ENCODE measurements at places on chromosomes 1 and 21.

- no peak for DNase-seq
These were observed 27.5 kb downstream of the CHRM3 start for GRCh38 chr1:239413916-239414315.

DNA sequence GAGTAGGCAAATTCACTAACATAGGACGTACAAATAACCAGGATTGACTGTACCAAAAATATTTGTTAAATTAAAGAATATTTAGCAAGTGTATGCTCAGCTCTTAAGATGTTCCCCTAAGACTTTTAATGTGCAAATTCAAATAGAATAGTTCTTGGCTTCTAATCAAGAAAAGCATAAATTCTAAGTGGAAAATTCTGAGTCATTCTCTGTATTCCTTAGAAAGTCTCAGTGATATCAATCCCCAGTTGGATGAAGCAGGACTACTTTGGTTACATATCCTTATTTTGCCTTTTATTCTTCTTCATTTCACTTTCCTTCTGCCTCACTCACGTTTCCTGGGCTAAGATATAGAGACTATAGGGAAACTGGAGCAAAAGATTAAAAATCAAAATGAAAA, 130.2 kb downstream of the IFI44 start:
- DNase-seq: no peak

DNA sequence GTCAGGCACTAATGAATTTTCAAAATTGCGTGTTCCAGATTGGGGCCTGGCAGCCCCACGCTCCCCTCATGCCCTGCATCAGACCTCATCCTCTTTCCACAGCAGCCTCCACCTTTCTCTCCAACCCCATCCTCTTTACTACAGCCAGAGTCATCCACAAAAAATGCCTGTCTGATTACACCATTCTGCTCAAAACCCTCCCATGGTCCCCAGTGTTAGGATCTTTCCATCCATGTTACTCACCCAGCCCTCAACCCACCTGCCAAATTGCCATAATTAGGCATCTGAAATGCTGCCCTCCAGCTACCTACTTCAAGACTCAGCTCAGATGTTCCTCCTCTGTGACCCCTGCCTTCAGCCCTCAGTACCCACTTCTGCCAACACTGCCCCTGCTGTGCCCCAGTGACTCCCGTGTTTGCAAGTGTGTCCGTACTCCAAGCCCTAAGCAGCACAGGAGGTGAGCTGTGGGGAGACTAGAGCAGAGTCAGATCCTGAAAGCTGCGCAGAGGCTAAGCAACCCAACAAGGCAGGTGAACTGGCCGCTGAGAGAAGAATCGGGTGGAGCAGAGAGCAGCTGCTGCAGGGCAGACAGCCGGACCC, 715 bp upstream of the ARTN start:
- no peak for DNase-seq

- DNase-seq: no peak
These were observed 246.7 kb upstream of the NFIA start for GRCh38 chr1:60835649-60836048.

- DNase-seq: no peak
These were observed 3.9 kb downstream of the NEGR1 start for GRCh38 chr1:72278461-72278860.

DNA sequence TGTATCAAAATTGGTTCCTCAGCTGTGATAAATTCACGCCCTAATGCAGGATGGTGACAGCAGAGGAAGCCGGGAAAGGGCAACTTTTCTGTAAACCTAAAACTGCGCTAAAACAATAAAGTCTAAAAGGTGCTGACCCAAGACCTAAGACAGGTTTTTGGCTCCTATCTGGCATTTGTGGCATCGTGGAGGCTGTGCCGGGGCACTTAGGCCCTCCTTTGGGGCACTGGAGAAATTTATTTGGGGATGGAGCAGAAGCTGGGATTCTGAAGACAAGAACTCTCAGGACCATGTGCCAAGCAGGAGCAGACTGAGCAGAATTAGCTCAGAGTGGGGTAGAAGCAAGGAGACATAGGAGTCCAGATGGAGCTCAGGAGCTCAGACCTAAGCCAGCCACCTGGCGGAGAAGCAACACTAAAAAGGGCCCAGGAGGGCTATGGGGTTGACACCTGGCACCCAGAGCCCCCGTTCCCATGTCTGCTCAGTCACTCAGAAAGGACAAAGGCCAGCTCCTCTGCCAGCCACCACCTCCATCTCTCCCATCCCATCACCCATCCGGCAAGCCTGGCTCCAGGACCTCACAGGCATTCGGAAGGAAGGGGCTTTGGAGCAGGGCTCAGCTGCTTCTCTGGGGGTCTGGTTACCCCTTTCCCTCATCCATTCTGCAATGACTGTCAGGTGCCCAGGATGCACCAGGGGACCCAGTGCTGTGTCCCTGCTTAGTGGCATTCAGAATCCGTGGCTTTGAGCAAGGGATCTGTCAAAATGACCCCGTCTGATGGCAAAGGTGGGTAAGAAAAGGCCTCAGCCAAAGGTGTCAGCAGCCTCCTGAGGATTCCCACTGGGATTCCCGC, 347.7 kb downstream of the NPHP4 start:
- DNase-seq: no peak

DNA sequence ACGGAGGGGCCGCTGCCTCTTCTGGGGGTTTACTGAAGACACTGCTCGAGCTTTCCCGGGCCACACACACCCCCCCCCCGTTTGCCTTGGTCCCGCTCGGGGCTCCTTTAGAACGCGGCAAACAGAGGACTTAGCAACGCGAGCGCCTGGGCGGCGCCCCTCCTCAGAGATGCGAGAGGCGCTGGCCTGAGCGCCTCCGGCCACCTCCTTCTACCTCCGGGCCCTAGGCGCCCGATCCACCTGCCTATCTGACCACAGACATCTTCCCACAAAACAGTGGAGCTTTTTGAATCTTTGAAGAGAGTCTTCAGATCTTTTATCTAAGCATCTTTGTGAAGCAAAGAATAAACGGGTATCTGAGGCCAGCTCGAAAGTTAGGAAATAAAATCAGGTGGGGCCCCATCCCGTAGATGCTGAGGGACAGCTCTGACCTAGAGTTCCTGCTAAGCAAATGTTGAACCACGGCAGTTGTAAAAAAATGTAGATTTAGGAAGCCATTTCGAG, 436 bp upstream of the TTLL7 start:
- no peak for DNase-seq

- no peak for DNase-seq
These were observed 160.2 kb downstream of the DENND1B start for GRCh38 chr1:197614916-197615692.

DNA sequence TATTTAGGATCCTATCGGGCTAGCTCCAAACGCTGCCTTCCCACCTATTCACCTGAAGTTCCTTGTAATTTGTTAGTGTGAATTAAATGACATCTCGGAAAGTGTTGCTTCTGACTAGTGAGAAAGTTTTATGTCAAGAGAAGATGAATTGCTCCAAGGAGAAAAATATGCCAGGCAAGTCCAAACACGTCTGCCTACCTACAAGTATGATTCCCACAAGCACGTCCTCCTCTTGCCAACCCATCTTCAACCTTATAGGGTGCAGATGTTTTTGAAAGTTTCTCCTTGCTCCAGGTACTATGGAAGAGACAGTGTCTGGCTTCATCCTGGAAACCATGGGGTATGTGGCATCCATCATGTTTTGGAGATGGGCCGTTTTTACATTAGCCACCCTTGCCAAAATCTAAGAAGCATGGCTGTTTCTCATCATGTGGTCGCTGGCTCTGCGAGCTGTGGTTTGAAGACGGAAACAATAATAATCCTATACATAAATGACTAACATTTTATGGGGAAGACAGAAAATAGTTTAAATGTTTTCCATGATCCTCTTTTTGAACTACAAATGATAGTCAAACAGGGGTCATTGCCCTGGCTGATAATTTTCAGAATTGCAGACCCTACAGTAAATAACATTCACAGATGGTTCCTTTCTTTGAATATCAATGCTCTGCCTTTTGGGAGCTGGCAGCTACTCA, 505.8 kb downstream of the SMYD3 start:
- no peak for DNase-seq

DNA sequence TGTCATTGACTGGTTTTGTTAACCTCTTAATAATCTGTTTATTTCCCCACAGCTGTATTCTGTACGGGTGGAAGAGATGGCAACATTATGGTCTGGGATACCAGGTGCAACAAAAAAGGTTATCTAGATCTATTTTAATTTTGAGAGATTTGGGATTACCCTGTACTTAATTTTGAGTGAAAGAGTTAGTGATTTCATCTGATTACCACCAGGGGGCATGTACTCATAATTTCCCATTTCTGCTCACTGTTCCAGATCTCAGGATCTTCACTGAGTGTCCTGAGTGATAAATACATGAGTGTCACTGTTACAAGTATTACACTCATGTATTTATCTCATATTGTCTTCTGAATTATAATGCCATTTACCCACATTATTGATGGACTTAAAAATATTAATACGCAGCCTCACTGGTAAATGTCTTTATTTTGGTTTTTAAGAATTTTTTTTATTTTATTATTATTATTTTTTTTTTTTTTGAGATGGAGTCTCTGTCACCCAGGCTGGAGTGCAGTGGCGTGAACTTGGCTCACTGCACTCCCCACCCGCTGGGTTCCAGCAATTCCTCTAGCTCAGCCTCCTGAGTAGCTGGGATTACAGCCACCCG, 27.4 kb downstream of the DTL start:
- no peak for DNase-seq

DNA sequence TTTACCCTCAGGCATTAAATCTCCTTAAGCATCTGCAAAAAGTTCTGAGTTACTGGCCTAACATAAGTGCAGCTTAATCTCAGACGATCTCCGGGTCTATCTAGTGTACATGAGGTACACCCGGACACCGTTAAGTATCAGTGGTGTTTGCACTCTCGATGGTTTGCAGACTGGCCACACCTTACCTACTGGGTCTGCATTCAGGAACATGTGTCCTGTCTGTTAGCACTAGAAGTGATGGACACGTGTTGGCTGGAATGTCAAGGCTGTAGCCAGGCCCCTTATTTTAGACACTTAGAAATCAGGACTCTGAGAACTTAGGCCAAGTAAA, 783 bp upstream of the AGL start:
- DNase-seq: no peak

DNA sequence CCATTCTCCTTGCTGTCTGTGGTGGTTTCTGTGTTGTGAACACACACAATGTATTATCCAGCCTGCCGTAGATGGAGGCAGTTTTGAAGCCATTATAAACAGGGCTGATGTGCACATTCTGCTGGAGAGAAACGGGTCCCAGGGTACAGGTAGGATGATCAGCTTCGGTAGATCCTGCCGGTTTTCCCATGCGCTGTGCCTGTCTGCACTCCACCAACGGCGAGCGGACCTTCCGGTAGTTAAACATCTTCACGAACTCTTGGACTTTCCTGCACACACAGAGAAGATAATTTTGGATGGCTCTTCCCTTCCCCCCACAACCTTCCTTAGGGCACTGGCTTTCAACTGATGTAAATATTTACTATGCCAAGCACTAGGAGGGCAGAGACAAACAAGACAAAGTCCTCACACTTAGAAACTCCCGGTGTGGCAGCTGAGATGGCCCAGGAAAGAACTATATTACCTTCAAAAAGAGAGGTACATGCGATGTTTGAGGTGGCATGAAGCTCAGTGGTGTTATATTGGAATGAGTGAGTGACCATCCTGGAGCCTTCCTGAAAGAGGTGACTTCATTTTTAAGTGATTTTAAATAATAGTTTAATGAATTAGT, 41.7 kb downstream of the ALPL start:
- DNase-seq: no peak

DNA sequence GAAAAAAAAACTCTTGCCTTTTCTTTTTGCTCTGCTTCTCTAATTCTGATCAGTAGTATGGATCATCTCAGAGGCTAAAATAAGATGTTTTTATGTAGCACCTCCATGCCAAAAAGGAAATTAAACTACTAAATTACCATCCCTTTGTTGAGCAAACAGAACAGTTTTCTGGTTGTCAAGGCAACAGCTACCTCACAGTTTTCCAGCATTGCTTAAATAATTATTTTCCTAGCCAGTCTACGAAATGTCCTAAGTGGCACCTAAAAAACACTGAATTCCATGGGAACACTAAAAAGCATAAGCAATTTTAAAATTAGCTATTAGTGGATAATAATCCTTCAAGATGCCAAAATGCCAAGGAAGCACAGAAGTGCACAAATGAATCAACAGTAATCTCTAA, 61.7 kb downstream of the ARID4B start:
- DNase-seq: no peak

GRCh38 chr1:224789311-224789710, 140.2 kb upstream of the DNAH14 start:
- no peak for DNase-seq

DNA sequence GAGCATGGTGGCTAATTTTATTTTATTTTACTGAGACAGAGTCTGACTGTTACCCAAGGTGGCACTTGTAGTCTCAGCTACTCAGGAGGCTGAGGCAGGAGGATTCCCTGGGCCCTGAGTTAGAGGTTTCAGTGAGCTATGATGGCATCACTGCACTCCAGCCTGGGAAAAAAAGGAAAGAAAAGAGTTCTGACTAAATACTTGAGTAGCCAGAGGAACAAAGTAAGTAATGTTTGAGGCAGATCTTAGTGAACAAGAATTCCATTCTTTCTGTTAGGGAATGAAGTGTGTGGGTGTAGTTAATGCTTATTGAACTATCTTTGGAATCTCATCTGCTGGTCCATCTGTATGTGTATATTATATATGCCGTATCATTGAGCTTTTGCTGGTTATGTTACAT, 13.1 kb upstream of the EVI5 start:
- DNase-seq: no peak

- DNase-seq: no peak
These were observed 5.8 kb downstream of the LAMC2 start for GRCh38 chr1:183191833-183192232.

DNA sequence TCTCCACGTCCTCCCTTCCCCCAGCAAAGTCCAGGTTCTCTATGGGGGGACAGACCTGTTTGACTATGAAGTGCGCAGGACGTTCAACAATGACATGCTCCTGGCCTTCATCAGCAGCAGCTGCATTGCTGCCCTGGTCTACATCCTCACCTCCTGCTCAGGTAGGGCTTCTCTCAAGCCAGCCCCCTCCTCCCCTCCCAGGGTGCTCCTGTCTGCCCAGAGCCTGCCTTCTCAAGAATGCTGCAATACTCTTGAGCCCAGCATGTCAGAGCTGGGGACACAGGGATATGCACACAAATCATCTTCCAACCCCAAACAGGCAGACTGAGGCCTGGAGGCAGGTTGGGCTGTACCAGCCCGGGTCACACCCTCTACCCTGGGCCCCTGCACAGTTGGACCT, 35.4 kb downstream of the DISP3 start:
- no peak for DNase-seq

DNA sequence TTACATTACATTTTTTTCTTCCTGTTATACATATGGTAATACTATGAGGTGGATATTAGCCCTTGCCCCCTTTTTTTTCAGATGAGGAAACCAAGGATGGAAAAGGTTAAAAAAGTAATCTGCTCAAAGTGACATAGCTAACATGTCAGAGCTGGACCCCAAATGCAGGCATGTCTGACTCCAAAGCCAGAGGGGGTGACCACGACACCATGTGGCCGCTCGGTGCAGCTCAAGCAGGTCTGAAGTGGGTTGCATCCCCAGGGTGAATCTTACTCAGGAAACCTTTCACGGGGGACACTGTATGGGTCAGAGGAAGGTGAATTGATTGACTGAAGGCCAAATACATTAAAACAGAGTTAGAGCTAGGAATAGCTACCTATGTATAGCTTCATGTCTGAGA, 34.8 kb downstream of the CD34 start:
- DNase-seq: no peak

All from activated naive CD4-positive, alpha-beta T cell (primary cell).